ENCODE measurements at places on chromosomes 16 and 17.

GRCh38 chr16:70774261-70774660, 26.7 kb downstream of the VAC14 start:
- no peak for DNase-seq

GRCh38 chr17:77877646-77878355, 80.7 kb upstream of the TNRC6C start:
- no peak for DNase-seq

- no peak for DNase-seq
Observed at GRCh38 chr16:65032387-65032786, 89.5 kb downstream of the CDH11 start.

GRCh38 chr16:89924297-89924924, 1.3 kb downstream of the TUBB3 start:
- no peak for DNase-seq

Measured in D721Med (cell line).